Nephron progenitor cell (in vitro differentiated cells): ENCODE measurements at places on chromosomes 7 and 10.

- DNase-seq, result peak; percentile 84
Measured at GRCh38 chr7:98841179-98841997, 28.4 kb downstream of the TMEM130 start.

- no peak for DNase-seq
Measured at GRCh38 chr7:49324040-49324439, 399.7 kb downstream of the CDC14C start.

DNA sequence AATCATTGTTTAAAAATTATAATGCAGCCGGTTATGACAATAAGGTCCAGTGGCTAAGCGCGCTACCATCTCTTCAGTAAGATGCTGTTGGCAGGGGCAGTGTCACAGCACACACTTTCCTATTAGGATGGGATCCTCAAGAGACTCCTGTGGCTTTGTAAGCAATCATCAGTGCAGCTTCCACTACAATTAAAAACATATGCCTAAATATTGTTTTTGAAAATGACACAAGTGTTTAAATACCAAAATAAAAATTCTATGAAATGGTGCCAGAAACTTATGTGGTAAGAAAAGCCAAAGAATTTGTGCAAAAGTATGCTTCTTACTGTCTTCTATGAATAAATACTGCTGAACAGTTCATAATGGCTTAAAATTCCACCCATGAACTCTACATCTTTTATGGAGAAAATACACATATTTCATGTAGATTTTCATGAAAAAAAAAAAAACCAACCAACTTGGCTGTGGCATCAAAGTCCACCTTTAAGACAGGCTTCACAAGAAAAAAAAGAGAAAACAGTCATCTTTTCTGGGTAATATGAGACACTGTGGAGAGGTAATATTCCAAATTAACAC lies 132.8 kb downstream of the SEMA3C start:
- no peak for DNase-seq

DNA sequence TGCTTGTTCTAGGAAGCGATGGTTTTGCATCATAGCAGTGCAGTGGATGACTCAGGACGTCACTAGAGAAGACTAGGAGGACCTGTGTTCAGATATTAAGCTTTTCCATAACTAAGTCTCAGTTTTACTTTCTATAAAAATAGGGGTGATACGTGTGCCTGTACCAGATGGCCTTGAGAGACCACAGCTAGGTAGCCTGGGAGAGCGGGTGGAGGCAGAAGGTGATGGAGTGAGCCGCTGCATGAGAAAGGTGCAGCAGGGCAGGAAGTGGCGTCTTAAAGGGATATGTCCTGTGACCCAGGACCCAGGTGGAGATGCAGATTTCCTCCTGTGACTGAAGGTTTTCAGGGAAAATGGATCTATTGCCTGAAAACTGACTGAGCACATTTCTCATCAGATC lies 304.9 kb downstream of the CDC14C start:
- no peak for DNase-seq

GRCh38 chr10:54650547-54650946 lies 150.5 kb downstream of the PCDH15 start:
- no peak for DNase-seq

DNA sequence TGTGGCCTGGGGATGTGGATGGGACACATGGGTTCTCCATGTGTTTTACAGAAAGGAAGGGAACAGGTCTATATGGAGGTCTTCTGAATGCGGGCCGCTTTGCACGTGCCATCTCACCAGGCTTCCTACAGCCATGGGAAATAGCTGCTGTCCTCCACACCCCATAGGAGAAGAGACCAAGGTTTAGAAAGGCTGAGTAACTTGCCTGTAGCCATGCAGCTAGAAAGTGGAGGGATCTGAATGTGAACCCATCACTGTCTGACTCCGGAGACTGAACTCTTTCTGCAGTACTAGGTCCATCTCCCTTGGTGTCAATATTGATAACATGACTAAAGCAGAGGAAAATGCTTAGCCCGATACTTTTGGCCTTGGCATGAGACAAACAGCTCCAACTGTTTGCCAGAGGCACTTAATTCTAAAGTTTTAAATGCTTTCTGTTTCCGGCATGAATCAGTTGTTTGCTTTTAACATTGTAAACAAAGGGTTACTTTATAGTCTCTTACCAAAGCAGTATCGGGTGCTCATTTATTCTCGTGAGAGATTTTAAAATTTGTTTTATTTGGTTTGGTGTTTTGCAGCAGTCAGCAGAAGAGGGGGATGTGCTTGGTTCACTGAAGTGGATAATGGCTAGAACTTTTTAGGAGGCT lies 64.8 kb upstream of the LOXL4 start:
- no peak for DNase-seq

DNA sequence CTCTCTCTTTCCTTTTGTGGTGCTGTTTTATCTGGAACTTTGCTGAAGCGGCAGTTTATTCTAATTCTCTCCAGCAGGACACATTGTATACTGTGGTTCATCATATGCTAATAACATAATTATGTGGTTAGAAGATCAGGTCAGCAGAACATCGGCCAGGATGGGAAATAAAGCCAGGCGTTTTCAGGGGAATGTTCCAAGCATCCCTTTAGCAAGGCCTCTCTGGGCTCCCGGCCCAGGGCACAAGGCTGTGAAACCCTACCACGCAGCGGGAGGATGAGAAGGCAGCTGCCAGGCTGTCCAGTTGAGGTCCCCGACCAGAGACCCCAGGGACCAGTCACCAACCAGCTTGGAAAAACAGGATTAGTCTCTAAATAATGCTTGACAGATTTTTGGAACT lies 112.2 kb upstream of the GALNT17 start:
- no peak for DNase-seq
